ENCODE measurements at places on chromosomes 13 and 19. TPM values are rescaled to one million over a fixed set of nuclear protein-coding genes. Genes with fewer than 3 reads are reported as not detected.

DNA sequence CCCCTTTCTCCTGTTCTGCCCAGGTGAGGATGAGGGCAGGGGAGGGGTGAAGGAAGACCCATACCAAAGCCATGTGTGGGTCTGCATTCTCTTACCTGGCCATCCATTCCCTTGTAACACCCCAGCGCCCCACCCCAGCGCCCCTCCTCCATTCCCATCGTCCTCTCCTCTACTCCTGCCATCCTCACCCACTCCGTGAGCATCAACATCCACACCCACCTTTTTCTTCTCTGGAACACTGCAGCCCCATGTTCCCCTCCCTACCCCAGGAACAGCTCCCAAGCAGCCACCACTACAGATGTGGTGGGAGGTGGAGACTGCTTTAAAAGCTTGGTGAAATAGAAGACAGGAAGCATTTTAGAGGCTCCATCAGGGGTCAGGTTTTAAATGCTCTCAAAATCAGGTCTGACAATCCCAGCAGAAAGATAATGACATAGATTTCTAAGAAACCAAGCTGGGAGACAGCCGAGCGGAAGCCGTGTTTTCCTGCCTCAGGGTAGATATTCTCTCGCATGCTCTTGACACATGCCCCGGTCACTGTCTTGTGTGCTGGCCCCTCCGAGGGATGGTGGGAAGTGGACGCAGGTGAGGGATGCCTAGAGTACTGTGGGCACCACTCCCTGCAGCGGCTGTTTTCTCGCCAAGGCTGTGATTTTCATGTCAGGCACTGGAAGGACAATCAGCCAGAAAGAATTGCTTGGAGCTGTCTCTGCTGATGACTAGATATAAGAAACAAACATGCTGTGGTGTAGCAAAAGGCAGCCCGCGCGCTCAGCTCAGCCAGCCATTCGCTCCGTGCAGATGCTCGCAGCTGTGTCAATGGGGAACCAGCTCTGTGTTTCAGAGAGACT lies 9.8 kb downstream of the MEDAG start:
- no peak for DNase-seq

GRCh38 chr13:75353781-75354193 lies 128.2 kb downstream of the TBC1D4 start:
- no peak for DNase-seq

DNA sequence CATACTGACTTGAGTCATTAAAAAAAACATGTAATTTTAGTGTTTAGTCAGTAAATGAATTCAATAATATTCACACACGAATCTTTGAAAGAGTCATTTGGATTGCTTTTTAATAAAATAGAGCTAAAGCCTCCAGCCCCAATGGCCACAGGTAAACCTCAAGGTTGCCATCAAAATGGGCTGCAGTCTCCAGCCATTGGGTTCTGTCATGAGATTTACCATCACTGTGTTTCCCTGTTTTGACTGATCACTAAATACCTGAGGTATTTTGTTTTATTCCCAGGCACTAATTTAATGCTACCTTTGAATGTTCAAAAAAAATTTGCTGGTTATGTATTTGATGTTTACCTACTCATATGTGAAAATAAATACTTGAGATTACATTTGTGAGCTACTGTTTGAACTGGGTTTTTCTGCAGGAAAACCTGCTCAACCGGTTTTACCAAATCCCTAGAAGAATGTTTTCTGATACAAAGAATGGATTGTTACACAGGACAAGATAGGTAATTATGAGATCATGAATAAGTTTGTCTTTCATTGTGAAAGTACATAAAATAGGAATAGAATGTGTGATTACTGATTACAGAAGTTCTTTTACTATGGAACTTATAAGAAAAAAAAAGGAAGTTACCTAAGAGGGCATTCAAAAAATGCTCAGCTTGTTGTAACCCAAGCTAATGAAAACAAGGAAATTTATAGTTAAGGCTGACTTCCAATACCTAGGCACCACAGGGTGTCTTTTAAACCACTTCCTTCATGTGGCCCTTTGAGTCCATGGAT lies 391.3 kb downstream of the EFNB2 start:
- DNase-seq: no peak

- DNase-seq: no peak
Observed at GRCh38 chr19:15248106-15248505, 15.9 kb upstream of the EPHX3 start.

- no peak for DNase-seq
Observed at GRCh38 chr19:5678071-5678718, 2.1 kb downstream of the MICOS13 start.

- DNase-seq: no peak
Observed at GRCh38 chr13:43326100-43326499, 302.7 kb downstream of the DNAJC15 start.

DNA sequence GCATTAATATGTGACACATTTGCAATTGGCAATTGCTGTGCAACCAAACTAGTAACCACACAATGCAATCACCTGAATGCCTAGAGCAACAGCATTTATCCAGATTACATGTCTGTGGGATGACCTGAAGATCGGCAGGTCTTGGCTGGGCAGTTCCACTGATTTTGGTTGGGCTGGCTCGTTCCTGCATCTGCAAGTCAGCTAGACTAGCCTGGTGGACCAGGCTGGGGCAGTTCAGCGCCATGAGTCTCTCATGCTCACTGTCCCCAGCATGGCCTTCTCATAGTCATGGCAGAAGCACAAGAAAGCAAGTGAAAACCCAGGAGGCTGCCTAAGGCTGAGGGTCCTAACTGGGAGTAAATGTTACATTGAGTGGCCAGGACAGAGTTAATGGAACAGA lies 229.1 kb upstream of the TSHZ3 start:
- no peak for DNase-seq

GRCh38 chr19:326871-327270 lies 17.7 kb downstream of the MIER2 start:
- DNase-seq: no peak

GRCh38 chr19:2026770-2027169 lies 11.3 kb upstream of the BTBD2 start:
- DNase-seq: no peak

DNA sequence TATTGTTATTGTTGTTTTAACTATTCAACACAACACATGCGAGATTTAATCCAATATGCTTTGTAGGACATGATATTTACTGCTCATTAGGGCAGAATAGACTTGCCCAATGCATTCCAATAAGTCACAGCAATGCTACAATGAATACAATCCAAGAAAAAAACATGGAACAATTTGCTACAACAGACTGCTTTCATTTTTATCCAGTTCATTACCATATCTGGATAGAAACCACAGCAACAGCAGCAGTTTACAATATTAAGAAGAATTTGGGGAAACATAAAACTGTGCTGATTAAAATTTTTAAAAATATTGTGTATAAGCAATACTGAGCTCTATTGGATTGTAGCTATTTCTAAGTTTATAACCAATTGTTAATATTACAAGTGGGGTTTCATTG lies 833.0 kb downstream of the DIAPH3 start:
- DNase-seq: no peak

DNA sequence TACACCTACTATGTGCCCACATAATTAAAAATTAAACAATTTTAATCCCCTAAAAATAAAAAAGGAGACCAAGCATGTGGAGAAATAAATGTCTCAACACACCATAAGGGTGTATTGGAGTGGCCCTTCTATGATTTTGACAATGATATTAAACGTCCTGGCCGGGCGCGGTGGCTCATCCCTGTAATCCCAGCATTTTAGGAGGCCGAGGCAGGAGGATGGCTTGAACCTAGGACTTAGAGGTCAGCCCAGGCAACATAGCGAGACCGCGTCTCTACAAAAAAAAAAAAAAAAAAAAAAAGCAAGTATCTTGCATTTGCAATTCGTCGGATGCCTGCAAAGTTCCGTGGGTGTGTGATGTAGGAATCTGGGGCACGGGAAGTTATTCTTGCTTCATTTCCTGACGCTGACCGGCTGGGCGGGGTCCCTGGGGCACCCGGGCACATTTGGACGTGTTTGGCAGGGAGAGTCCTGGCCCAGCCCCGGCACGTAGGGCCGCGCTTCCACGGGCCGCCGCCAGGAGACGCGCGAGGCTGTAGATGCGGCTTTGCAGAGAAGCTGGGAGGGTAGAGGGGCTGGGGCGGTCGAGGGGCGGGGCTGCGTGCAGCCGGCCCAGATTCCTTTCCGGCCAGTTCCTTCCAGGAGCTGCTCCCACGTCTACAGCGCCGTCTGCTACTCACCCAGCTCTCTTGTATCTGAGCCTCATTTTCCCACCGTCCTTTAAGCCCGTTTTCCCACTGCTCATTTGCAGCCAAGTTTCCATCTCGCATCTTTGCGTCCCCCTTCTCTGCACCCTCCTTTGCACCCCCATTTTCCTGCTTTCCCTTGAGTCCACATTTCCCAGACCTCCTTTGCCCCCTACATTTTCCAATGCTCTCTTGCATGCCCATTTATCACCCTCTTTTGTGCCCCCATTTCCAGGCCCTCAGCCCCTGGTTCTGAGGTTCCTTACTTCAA lies 2.2 kb upstream of the TSPAN16 start:
- peak; percentile 80 for DNase-seq

GRCh38 chr13:43529796-43530195 lies 257.0 kb downstream of the ENOX1 start:
- DNase-seq: no peak

- no peak for DNase-seq
Observed at GRCh38 chr19:43300876-43301765, 31.8 kb upstream of the PSG9 start.

DNA sequence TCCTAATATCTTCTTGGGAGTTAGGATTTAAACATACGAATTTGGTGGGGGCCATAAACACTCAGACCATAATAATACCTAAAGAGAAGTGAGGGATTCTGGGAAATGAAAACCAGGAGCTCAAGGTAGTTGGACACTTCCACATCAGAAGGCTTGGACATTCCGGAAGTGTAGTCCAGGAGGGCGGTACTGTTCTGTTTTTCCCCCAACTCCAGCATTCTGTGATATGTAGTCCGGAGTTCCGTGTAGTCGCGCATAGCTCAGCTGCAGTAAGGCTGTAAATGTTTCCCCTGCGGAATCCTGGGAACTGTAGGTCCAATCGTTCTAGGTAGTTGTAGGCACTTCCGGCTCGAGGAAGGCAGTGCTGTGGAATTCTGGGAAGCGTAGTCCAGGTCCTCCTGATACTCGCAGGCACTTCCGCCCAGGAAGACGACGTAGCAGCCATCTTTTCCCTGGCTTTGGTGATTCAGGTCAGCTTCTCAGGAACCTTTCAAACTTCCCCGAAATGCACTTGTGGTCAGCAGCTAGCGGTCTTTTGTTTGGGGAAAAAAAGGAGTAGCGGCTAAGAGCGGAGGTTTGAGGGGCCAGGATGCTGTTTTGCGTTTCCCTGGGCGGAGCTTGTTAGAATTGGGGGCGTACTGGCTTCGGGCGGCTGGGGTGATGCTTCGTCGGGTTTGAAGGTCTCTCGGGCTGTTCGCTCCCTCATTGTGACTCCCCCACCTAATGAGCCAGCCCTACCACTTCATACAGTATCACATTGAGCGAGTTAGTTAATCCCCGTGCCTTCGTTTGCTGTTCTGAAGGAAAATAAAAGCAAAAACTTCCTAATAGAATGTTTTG lies at the start of gene ZNF226:
ZNF226 (plus strand) TSS at position 428 of the 840 bp plus-strand sequence. CDS start 4,981 bp downstream, outside the sequence.
- DNase-seq: peak; percentile 98

GRCh38 chr19:3475449-3475848 lies 4.9 kb downstream of the SMIM24 start:
- DNase-seq: no peak

- DNase-seq: peak; percentile 17
Observed at GRCh38 chr19:12847159-12848139, 9.1 kb downstream of the MAST1 start.

- no peak for DNase-seq
Observed at GRCh38 chr13:111179908-111180760, 65.0 kb downstream of the ARHGEF7 start.

GRCh38 chr19:34171539-34171876 lies 796 bp upstream of the LSM14A start:
- no peak for DNase-seq

GRCh38 chr13:36475468-36475867 lies 43.2 kb downstream of the CCNA1 start:
- no peak for DNase-seq

DNA sequence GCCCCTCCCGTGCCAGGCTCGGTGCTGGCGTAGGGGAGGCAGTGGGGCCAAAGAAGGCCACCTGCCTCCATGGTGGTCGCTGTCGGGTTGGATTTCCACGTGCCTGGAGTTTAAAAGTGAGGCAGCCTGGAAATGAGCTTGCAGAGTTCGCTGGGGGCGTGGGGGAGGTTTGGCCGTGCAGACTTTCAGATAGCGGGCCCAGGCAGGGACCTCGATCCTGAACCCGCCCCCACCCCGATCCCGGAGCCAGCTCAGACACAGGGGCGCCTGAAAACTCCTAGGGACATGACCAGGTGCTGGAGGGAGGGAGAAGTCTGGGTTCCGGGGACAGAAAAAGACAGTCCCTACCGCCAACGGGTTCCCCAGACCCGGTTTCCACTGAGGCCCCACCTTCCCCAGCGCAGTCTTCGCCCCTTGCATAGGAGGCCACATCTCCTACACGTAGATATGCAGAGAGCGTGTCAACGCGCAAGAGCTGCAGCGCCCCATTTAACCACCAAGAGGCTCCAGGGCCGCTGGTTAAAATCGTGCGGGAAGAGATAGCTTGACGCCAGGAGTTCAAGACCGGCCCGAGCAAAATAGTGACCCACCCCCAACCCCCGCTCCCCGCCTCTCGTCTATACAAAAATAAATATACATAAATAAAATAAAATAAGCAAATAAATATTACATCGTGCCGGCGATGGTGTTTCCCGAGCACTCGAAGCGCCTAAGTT lies 8.5 kb downstream of the CCDC8 start:
- DNase-seq: no peak

- DNase-seq: peak; percentile 11
Observed at GRCh38 chr13:108342369-108343289, 73.1 kb downstream of the TNFSF13B start.

- no peak for DNase-seq
Observed at GRCh38 chr19:45130888-45131615, 29.7 kb downstream of the NKPD1 start.

DNA sequence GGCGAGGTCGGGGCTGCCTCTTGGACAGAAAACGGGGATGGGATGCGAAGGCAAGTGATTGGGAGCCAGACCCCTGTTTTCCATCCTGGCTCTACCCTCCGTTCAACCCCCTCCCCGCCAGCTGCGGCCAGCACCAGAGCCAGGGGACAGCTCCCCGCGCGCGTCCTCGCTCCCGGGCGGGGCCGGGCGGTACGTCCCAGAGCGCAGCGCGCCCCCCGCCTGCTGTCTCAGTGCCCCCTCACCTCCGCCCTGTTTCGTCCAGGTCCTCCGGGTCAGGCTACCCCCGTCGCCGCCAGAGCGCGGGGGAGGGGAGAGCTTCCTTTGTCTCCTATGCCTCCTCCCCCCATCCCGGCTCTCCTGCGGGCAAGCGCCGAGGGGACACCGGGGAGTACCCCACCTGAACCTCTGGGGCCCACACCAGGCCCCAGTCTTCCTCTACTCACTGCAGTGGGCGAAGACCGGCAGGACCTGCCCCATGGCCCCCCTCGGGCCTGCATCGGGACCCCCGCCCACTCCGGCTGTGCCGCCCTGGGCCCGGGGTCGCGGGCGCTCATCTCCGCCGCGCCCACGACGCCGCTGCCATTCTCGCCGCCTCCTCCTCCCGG lies 396 bp downstream of the RTN2 start:
- no peak for DNase-seq

GRCh38 chr13:100823448-100823847 lies 148.9 kb upstream of the TMTC4 start:
- DNase-seq: no peak

The RNF225 gene
- not detected for total RNA-seq

The RFPL4A gene
- 0.58 TPM for total RNA-seq

The N4BP2L2 gene
- 338 TPM for total RNA-seq

The PGLYRP2 gene
- total RNA-seq: not detected

The FXYD3 gene
- 62.3 TPM for total RNA-seq

The CEACAM19 gene
- total RNA-seq: 1.8 TPM

The B3GNT3 gene
- 5.7 TPM for total RNA-seq

The LACC1 gene
- total RNA-seq: 9.4 TPM

The AXL gene
- total RNA-seq: 53.7 TPM

The MCEMP1 gene
- total RNA-seq: 0.26 TPM

The CABP5 gene
- total RNA-seq: not detected

The RXFP2 gene
- not detected for total RNA-seq

The NAT14 gene
- 7.1 TPM for total RNA-seq

All from urinary bladder (tissue), 4 donors.